ENCODE measurements at places on chromosomes 13 and 19.

DNA sequence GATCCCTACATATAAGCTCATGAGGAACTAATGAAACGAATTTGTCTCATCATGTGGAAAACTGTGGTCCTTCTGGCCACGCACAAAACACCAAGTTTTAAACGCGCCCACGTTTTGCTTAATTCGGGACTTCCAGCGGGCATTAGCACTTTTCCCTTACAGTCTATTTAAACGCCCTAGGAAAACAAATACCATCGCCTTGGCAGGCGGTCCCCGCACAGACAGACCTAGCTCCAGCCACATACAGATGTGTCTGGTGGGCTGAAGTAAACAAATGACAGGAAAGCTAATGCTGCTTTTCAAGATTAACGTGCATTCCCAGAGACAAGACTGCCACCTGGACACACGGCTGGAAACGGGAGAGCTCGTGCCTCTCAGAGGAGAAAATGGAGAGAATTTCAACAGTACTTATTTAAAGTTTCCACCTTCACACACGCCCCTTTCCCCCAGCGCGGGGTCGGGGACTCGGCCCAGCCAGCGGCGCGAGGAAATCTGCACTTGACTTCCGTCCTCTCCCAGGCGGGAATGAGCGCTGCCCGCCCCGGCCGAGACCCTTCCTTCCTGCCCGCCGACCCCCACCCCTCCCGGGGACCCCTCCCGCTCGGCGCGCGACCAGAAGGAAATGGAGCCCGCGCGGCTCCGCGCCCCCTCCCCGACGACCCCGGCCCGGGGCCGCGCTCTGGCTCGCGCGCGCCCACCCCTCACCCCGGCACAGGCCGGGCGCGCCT, 931 bp downstream of the USP12 start:
- DNase-seq = peak; percentile 63

GRCh38 chr19:33472691-33473652, 48.6 kb downstream of the PEPD start:
- peak; percentile 37 for DNase-seq

DNA sequence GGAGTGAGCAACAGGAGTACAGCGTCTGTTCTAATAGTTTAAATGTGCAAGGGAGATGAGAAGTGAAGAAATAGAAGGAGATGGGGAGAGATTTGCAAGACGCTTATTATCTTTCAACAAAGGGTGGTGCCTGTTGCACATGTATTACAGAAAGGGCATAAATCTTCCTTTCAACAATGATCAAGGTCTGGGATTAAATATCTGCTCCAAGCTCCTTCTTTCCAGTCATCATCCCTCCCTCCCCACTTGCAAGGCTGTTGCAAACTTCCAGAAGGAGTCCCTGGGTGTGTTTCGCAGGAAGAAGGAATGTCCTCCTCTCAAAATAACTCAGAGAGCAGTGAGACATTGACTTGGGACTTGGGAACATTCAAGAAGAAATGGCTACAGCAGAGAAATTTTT, 63.5 kb upstream of the MYCBP2 start:
- no peak for DNase-seq

- DNase-seq = no peak
Observed at GRCh38 chr13:61275251-61275650, 140.4 kb downstream of the PCDH20 start.

DNA sequence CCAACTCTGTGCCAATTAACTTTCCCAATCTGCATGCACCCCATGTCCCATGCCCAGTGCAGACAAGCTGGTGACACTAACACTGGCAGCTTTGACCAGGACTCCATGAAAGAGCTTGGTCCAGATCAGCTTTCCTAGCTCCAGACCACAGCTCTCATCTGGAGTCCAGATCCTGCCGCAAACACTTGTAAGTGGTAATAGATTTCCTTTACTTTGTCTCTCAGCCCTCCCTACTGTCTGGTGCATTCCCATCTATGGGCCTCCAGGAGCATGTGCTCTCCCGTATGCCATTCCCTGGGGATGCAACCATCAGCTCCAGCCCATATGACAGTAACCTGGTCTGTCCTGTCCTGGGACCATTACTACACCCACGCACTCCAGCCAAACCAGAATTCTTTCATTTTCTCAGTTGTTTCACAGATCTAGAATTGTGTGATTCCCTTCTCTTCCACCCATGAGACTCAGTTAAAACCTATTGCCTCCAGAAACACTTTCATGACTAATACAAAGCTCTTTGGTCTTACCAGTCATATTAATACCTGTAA, 4.9 kb upstream of the STARD13 start:
- DNase-seq = no peak

Data from lower lobe of right lung (tissue), 2 donors.